ENCODE measurements at places on chromosomes 2 and 18. TPM values are rescaled to one million over a fixed set of nuclear protein-coding genes. Genes with fewer than 3 reads are reported as not detected.

DNA sequence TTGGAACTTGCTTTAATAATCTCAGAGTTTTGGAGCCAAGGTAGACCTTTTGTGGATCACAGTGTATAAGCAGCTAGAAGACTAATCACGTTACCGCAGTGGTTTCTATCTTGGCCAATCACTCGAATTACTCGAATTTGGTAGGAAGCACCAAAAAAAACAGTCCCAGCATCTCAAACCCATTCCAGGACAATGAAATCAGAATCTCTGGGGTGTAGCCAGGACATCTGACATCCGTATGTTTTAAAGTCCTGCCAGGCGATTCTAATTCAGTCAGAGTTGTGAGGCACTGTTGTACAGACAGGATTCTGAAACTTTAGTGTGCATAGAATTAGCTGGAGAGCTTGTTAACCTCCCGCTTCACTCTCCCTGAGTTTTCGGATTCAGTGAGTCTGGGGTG is 30.8 kb downstream of the GRHL1 start:
- no peak for DNase-seq

CCT7 gene
- 353 TPM for total RNA-seq

GRCh38 chr18:12838178-12838634 is 45.8 kb downstream of the PTPN2 start:
- peak; percentile 18 for DNase-seq

DNA sequence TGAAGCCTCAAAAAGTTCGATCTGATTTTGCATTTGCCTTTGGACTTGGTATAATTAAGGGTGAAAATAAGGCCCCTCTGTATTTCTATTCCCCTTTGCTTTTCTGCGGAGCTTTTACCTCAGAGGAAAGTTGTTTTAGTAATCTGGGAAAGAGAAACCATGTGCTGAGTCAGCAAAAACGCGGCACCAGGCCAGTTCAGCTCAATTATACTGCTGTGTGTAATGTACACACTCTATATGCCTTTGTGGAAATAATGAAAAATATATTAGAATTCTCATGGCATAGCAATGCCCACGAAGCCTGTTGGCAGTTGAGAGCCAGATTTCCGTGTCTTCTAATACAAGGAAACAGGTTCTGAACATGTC is 161.9 kb upstream of the SIX2 start:
- peak; percentile 9 for DNase-seq

MEP1B gene
- total RNA-seq, result not detected

DNA sequence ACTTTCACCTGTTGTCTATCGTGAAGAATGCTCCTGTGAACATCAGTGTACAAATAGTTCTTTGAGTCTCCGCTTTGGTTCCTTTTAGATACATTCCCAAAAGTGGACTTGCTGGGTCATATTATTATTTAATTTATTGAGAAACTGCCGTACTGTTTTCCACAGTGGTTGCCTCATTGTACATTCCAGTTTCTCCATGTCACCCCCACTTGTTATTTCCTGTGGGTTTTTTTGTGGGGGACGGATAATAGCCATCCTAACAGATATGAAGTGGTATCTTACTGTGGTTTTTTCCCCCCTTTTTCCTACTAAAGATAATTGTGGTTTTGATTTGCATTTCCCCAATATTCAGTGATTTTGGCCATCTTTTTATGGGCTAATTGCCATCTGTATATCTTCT is 53.8 kb downstream of the SMCHD1 start:
- DNase-seq, result no peak

SCTR gene
- not detected for total RNA-seq
